Tracheal epithelial cell (primary cell): ENCODE measurements at places on chromosomes 2 and 18. TPM values are rescaled to one million over a fixed set of nuclear protein-coding genes. Genes with fewer than 3 reads are reported as not detected.

The CACNB4 gene
- under 0.01 and 0.21 TPM in 2 replicates for total RNA-seq

The IL36RN gene
- total RNA-seq = 1.1 and 8.4 TPM in 2 replicates

The IL18R1 gene
- total RNA-seq = 4.3 and 5.1 TPM in 2 replicates

The SERPINB3 gene
- 33.7 and 83.3 TPM in 2 replicates for total RNA-seq

The USP37 gene
- total RNA-seq = 10.6 and 13.6 TPM in 2 replicates

The PSMG2 gene
- total RNA-seq = 63.1 and 68.0 TPM in 2 replicates

The LYG2 gene
- not detected in 2 replicates for total RNA-seq

The NLRC4 gene
- 0.21 TPM in 1 of 2 replicates, not detected in the other for total RNA-seq

The SPP2 gene
- total RNA-seq = not detected in 2 replicates

The DQX1 gene
- 2.8 and 4.6 TPM in 2 replicates for total RNA-seq

The TRIM43 gene
- total RNA-seq = 0.48 TPM in 1 of 2 replicates, not detected in the other

The NMUR1 gene
- not detected in 2 replicates for total RNA-seq

The SP5 gene
- total RNA-seq = not detected in 2 replicates

The HMSD gene
- under 0.01 TPM in 1 of 2 replicates, not detected in the other for total RNA-seq

The SERPINB4 gene
- 8.1 and 10.8 TPM in 2 replicates for total RNA-seq

The OR6B2 gene
- total RNA-seq = not detected in 2 replicates

The ALK gene
- total RNA-seq = not detected in 2 replicates

The DCDC2C gene
- total RNA-seq = not detected in 2 replicates

The ERMN gene
- not detected in 2 replicates for total RNA-seq

The ZSWIM2 gene
- not detected in 2 replicates for total RNA-seq

The RANBP2 gene
- 59.8 and 59.9 TPM in 2 replicates for total RNA-seq

The CABLES1 gene
- total RNA-seq = 0.21 and 1.7 TPM in 2 replicates

The TMEM178A gene
- 0.43 TPM in 1 of 2 replicates, not detected in the other for total RNA-seq

The B4GALT6 gene
- 1.9 and 3.2 TPM in 2 replicates for total RNA-seq

The CIB4 gene
- not detected in 2 replicates for total RNA-seq

The ALLC gene
- not detected in 2 replicates for total RNA-seq

The STAT1 gene
- total RNA-seq = 36.9 and 57.8 TPM in 2 replicates

The HTR2B gene
- not detected in 2 replicates for total RNA-seq

The CYP27A1 gene
- total RNA-seq = 1.3 and 3.9 TPM in 2 replicates

The BIN1 gene
- 19.0 and 39.0 TPM in 2 replicates for total RNA-seq

The CNGA3 gene
- not detected in 2 replicates for total RNA-seq

The LIPT1 gene
- 2.4 and 3.6 TPM in 2 replicates for total RNA-seq

The ELOA2 gene
- not detected in 2 replicates for total RNA-seq

The RAX gene
- total RNA-seq = not detected in 2 replicates

The UGT1A6 gene
- 23.2 and 60.5 TPM in 2 replicates for total RNA-seq

The ALKAL2 gene
- 2.2 TPM in 1 of 2 replicates, not detected in the other for total RNA-seq

The CCDC148 gene
- 0.21 and 1.2 TPM in 2 replicates for total RNA-seq

The SNTG2 gene
- total RNA-seq = not detected in 2 replicates

The ARHGAP28 gene
- 0.21 and 0.72 TPM in 2 replicates for total RNA-seq

The CABYR gene
- total RNA-seq = 1.9 and 2.3 TPM in 2 replicates

The PLB1 gene
- total RNA-seq = 0.64 and 0.72 TPM in 2 replicates

The IL37 gene
- not detected in 2 replicates for total RNA-seq

The ALPP gene
- not detected in 2 replicates for total RNA-seq

The VSNL1 gene
- 6.4 and 8.7 TPM in 2 replicates for total RNA-seq

The NMS gene
- total RNA-seq = not detected in 2 replicates

The PELI1 gene
- 31.3 and 50.1 TPM in 2 replicates for total RNA-seq

The IL36A gene
- 1.7 and 3.0 TPM in 2 replicates for total RNA-seq

The CYP20A1 gene
- total RNA-seq = 18.1 and 31.1 TPM in 2 replicates
